ENCODE measurements at places on chromosomes 16 and 17.

GRCh38 chr17:55487695-55488432, 23.4 kb downstream of the SMIM36 start:
- DNase-seq, result no peak

- DNase-seq, result no peak
Measured at GRCh38 chr17:38920374-38921291, 4.8 kb upstream of the LASP1NB start.

DNA sequence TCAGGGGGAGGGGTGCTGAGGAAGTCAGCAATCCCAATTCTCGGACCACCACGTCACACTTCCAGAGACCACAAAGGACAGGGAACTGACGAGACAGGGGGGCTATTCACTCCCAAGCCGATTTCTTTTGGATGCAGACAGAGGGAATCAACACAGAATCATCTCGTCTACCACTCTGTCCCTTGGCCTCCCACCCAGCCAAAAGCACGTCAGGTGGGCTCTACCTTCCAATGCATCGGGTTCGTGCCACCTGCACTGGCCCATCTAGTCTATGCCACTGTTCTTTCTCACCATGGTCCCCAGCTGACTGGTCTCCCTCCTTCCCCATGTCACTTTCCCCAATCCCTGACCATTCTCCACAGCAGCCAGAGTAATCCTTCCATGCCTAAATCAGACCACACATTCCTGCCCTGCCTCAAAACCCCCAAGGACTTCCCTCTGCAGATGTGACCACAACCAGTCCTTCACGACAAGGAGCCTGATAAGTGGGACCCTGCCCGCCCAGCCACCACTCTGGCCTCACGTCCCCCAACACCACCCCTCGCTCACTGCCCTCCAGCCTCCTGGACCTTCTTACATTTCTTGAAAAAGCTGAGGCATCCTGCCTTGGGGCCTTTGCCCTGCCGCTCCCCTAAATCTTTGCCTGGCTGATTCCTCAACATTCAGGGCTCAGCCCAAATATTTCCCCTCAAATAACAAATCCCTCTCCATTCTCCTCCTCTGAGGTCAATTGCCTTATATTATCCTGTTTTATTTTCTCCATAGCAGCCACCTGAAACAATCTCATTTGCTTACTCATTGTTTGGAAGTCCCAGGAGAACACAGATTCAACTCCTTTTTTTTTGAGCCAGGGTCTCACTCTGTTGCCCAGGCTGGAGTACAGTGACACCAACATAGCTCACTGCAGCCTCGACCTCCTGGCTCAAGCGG, 70.4 kb downstream of the IL21R start:
- DNase-seq, result no peak

- no peak for DNase-seq
Measured at GRCh38 chr17:70658317-70658716, 489.0 kb downstream of the KCNJ2 start.

GRCh38 chr17:4074831-4075495, 67.9 kb downstream of the ZZEF1 start:
- no peak for DNase-seq

- DNase-seq, result peak; percentile 27
Measured at GRCh38 chr16:50462793-50463507, 85.2 kb upstream of the NKD1 start.

DNA sequence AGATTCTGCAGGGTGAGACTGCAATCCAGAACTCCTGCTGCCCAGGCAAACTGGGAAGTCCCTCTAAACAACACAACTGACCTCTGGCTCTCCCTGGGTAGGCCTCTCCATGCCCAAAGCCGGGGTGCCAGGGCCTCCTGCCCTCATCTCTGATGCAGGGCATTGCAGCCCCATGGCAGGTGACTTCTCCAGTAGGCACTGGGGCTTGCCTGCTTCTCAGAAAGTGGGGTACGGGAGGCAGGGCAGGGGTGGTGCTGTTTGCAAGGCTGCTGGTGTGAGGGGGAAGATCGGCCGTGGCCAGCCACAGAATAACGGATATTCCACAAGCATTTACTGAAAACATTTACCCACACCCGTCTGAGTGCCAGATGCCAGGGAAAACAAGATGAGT, 4.1 kb upstream of the GPRC5C start:
- no peak for DNase-seq

DNA sequence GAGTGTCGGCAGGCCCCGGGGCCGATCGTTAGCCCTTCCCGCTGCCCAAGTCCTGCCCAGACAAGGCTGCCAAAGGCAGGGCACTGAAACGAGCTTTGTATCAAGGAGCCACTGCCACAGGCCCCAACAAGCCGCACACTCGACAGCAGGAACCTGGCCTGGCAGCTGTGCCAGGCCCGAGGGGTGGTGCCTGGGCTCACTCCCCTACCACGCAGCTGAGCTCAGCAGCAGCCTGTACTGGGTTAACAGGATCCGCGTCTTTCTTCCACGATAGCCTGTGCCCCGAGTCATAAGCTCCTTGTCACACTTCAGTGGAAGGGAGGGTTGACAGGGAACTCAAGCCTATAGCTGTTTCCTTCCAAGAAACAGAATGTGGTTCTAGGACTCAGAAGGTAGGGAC, 87.9 kb downstream of the ABR start:
- no peak for DNase-seq

DNA sequence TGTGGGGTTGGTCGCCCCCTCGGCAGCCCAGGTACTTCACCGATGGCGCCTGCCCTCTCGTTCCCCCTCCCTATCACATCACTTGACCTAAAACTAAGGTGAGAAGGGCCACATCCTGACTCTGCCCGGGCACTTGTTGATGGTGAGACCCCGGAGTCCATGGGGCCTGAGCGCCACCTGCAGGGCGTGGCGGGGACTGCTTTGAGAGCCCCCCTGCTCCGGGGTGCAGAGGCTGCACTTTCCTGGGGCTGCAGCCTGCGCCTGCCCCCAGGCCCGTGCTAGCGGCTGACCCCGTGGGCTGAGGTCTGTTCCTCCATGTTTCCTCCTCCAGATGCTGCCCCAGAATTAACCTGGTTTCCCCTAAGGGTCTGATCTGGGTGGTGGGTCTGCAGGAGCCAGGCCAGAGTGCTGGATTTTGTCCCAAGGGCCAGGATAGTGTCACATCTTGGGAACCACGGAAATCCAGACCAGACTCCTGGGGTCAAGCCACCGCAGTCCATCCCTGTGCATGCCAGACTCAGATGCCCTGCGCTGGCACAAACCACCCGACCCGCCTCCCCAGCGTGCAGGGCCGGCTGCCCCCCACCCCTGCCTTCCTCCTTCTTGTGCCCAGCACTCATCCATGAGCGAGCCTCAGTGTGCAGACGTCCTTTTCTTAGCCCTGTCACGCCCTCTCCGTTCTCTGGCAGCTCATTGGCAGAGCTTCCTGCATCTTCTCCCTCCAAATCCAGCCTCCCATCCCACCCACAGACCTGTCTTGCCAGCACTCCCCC, 2.7 kb downstream of the NDUFAF8 start:
- peak; percentile 86 for DNase-seq

DNA sequence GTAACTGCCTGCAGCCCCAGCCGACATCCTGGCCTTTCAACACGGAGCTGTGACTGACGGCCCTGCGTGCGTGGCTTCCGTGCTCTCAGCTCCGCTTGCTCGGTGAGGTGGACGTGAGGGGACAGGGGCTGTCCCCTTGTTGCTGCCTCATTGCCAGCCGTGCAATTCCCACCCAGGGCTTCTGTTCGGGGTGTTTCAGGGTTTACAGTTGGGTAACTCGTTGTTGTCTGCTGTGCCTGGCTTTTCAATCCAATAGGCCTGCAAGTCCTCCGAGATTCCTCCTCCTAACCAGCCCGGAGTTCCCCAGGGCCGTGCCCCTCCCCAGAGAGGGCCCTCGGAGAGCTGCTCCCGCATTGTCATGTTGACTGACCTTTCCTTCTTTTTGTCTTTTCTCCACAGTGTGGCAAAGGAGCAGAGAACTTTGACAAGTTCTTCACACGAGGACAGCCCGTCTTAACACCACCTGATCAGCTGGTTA, 31.4 kb upstream of the CACNG5 start:
- DNase-seq, result no peak

GRCh38 chr17:77186141-77186604, 45.4 kb downstream of the SEC14L1 start:
- no peak for DNase-seq

- no peak for DNase-seq
Measured at GRCh38 chr16:51522902-51523301, 371.8 kb upstream of the SALL1 start.

DNA sequence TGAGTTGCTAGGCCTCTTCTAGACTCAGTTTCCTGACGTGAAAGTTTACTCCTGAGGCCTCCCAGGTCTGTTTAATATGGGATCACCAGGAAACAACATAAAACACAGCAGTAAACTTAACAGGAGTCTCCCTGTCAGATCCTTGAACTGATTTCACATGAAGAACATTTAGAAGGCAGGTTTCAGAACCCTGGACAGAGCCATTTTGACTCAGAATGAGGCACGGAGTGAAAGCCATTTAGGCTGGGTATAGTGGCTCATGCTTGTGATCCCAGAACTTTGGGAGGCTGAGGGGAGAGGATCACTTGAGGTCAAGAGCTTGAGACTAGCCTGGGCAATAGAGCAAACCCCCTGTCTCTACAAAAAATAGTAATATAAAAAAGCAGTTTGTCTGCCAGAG, 289.1 kb downstream of the CA10 start:
- no peak for DNase-seq

DNA sequence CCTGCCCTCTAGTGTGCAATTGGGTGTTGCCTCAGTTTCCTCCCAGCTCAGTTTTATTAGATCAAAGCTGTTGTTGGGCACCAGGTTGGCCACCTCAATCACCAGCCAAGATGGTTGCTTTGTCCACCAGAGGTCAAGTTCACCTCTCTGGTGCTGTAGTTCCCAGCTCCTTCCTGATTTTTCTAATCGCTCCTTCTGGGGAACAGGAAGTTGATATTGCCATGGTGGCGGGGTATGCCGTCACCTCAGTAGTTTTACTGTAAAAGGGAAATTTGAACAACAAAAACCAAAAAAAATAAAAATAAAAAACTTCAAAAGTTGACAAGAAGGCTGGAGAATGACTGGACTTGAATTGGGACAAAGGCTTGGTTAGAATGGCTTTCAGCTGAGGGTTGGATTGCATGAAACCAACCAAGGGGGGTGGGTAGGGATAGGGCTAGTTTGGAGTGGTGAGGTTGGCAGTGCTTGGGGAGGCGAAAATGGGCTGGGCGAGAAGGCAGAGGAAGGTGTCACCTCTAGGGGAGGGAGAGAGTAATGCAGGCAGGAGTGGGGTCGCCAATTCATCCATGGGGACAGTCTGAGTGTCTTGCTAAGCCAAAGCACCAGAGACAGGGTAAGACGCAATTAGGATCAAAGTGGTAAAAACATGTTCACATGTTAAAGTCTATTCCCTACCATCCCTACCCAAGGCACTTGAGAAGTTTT, 6.2 kb downstream of the EFNB3 start:
- DNase-seq, result no peak

DNA sequence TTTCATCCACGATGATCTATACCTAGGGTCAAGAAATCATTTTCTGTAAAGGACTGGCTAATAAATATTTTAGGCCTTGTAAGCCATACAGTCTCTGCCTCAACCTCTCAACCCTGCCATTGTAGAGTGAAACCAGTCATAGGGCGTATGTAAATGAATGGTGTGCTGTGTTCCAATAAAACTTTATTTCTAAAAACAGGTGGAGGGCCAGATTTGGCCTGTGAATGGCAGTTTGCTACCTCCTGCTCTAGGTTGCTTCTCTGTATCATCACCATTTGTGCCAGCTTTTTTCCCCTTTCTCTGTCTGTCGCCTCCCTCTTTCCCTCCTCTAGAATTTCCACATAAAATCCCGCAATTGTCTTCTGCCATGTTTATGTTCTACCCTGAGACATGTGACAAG, 181.7 kb downstream of the XYLT1 start:
- DNase-seq, result no peak

GRCh38 chr17:28982131-28982793, 23.6 kb downstream of the SEZ6 start:
- DNase-seq, result peak; percentile 74

DNA sequence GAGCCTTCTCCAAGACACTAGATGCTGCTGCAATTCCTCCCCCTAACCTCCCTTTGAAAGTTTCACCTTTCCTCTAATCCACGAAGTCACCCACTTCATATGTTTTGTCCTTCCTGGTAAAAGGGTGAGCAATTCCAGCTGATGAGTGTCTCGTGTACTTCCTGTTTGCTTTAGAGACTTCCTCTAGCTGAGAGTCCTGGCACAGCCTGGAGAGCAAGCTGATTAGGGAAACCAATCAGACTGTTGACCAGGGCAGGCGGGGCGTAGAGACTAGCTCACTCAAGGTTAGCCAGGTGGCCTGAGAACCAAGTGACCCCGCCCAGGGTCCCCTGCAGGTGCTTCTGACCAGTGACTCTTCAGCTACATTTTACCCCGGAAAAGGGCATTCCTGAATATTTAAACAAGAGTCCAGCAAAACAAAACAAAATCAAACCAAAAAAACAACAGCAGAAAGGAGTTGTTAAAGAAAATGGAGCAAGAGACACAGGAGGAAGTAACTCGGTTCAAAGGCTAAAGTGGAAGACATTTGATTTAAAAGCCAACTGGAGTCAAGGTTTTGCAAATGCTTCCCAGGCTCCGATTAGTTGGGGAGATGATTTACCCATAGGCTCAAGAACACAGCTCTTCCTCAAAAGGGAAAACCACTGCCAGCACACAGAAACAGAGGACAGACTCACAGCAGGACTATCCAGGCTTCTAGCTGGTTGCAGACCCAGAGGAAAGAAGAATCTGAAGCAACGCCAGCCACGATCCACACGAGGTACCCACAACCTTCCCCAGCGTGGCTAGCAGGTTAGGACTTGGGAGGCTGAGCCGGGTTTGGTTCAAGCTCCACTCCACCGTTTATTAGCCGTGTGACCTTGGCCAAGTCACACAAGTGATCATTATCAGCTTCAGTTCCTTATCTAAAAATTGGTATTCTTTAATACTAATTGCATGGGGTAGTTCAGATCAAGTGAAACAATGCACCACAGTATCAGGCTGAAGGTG, 13.4 kb downstream of the HSPB9 start:
- no peak for DNase-seq

- no peak for DNase-seq
Measured at GRCh38 chr17:45403906-45404490, 28.7 kb downstream of the ARHGAP27 start.

- no peak for DNase-seq
Measured at GRCh38 chr17:75722076-75722475, 817 bp downstream of the ITGB4 start.

Data from activated effector memory CD4-positive, alpha-beta T cell treated with anti-CD3 and anti-CD28 coated beads, Interleukin-2, amount 50 U/mL, for 16 hours (primary cell).